Activated naive CD8-positive, alpha-beta T cell treated with anti-CD3 and anti-CD28 coated beads, Interleukin-2, amount 10 ng/mL, durations not matched to agents 7 days and 5 days (primary cell): ENCODE measurements at places on chromosomes 13 and 19. TPM values are rescaled to one million over a fixed set of nuclear protein-coding genes. Genes with fewer than 3 reads are reported as not detected.

Gene B3GNT3
- total RNA-seq: not detected

Gene DOHH
- 9.9 TPM for total RNA-seq

Gene KANK3
- total RNA-seq: 4.5 TPM

DNA sequence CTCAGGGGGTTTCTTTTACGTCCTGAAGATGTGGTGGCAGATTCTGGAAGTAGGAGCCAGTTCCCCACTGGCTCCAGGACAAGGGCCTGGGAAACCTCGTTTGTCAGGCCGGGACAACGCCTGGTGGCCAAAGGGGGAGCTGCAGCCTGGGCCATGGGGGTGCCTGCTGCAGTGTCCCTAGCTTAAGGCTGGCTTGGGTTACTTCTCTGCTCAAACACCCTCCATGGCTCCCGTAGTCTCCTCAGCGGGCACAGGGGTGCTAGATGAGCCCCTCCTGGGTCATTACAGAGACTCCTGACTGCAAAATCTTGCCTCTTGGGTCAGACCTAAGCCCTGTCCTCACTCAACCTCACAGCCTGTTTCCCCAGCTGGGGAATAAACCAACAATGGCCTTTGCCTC lies 14.7 kb downstream of the CILP2 start:
- H3K36me3 ChIP-seq: no peaks in the 10 kb centered on the region
- no peak for DNase-seq
- H3K4me1 ChIP-seq: peaks cover 3% of the 10 kb centered on the region
- H3K4me3 ChIP-seq: no peak overlapping the region

DNA sequence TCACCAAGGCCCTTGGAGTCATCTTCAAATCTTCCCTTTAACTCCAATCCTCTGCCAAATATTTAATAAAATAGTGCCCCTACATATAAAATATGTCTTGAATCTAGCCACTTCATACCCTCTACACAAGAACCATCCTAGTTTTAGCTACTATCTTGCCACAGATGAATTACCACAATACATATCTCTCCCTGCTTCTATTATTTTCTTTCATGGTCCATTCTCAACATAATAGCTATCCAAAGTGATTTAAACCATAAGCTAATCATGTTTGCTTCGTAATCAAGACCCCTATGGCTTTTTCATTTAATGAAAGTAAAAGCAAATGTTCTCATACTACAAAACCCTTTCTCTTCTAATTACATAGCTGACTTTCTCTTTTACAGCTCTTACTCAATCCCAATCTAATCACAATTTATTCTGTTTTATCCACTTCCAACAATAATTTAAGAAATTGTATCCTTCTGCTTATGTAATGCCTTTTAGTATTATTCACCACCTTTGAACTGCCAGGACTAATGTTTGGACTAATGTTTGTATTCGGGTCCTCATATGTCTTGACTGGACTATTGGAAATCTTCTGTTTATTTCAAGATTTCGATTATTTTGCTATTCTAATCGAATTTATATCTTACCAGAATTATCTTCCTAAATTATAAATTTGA lies 412.0 kb downstream of the SLITRK1 start:
- H3K27ac ChIP-seq: no peak overlapping the region
- H3K27me3 ChIP-seq: no peaks in the 10 kb centered on the region
- no peak for DNase-seq
- no peaks in the 10 kb centered on the region for H3K4me1 ChIP-seq
- H3K4me3 ChIP-seq: no peak overlapping the region

- H3K27ac ChIP-seq: no peak overlapping the region
- H3K4me3 ChIP-seq: peak overlapping the region; percentile 47
- peaks cover 3% of the 10 kb centered on the region for H3K4me1 ChIP-seq
- DNase-seq: peak; percentile 88
- H3K27me3 ChIP-seq: peaks cover 18% of the 10 kb centered on the region
These were observed 30.4 kb upstream of the CYP4F8 start for GRCh38 chr19:15584541-15585115.

DNA sequence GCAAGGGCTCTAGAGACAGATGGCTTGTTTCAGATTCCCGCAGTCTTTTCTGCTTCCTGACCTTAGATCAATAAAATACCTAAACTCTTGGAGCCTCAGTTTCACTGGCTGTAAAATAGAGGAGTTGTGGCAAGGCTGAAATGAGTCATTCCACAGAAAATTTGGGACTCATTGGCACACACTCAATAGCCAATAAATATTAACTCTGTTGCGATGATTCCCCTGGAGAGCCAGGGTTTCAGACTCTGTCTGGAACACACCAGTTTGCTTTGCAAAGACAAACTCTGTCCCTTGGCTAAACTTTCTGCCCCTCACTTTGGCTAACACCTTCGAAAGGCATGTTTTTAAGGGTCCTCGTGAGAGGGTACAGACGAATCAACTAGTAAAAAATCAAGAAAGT lies 18.1 kb upstream of the UBE2L5 start:
- H3K27ac ChIP-seq: no peak overlapping the region
- no peak for DNase-seq
- peaks cover 8% of the 10 kb centered on the region for H3K4me1 ChIP-seq
- peaks cover 9% of the 10 kb centered on the region for H3K27me3 ChIP-seq
- no peak overlapping the region for H3K4me3 ChIP-seq

GRCh38 chr13:33723365-33723764 lies 94.6 kb upstream of the RFC3 start:
- no peak for DNase-seq
- peaks cover 9% of the 10 kb centered on the region for H3K4me1 ChIP-seq
- H3K27me3 ChIP-seq: no peaks in the 10 kb centered on the region
- H3K36me3 ChIP-seq: no peaks in the 10 kb centered on the region
- H3K27ac ChIP-seq: peak overlapping the region; percentile 19

GRCh38 chr19:12482509-12482886 lies 2.1 kb downstream of the ZNF709 start:
- H3K4me3 ChIP-seq: peak overlapping the region; percentile 7
- H3K27me3 ChIP-seq: no peaks in the 10 kb centered on the region
- peaks cover 11% of the 10 kb centered on the region for H3K36me3 ChIP-seq
- DNase-seq: no peak
- H3K27ac ChIP-seq: no peak overlapping the region
- H3K4me1 ChIP-seq: peaks cover 31% of the 10 kb centered on the region

- no peak overlapping the region for H3K27ac ChIP-seq
- peaks cover 8% of the 10 kb centered on the region for H3K4me1 ChIP-seq
- no peaks in the 10 kb centered on the region for H3K27me3 ChIP-seq
- H3K4me3 ChIP-seq: no peak overlapping the region
- no peak for DNase-seq
- H3K36me3 ChIP-seq: peaks cover 22% of the 10 kb centered on the region
These were observed 11.4 kb downstream of the PCCA start for GRCh38 chr13:100100115-100100879.
